CD4-positive, alpha-beta T cell treated with Interferon alpha-2 for 1 hour (primary cell): ENCODE measurements at places on chromosomes 2 and 18.

- no peak for DNase-seq
These were observed 21.0 kb downstream of the SNORC start for GRCh38 chr2:232890896-232891601.

- DNase-seq: no peak
These were observed 58.7 kb downstream of the SLC40A1 start for GRCh38 chr2:189521699-189522434.

DNA sequence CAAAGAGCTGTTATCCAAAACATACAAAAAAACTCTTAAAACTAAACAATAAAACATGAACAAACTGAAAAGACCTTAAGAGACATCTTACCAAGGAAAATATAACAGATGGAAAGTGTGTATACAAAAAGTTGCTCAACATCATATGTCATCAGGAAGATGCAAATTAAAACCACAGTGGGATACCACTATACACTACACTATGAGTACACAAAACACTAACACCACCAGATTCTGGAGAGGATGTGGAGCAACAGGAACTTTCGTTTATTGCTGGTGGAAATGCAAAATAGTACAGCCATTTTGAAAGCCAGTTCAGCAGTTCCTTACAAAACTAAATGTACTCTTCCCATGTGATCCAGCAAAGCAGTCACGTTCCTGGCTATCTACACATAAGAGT, 221.4 kb downstream of the CMPK2 start:
- DNase-seq: no peak

- DNase-seq: no peak
These were observed at the start of the genes ABCG5 and ABCG8 for GRCh38 chr2:43838560-43839267. ABCG5 (minus strand) TSS chr2:43838839; CDS start chr2:43838679, 160 bp downstream. ABCG8 (plus strand) TSS chr2:43838971; CDS start chr2:43839054, 83 bp downstream.

DNA sequence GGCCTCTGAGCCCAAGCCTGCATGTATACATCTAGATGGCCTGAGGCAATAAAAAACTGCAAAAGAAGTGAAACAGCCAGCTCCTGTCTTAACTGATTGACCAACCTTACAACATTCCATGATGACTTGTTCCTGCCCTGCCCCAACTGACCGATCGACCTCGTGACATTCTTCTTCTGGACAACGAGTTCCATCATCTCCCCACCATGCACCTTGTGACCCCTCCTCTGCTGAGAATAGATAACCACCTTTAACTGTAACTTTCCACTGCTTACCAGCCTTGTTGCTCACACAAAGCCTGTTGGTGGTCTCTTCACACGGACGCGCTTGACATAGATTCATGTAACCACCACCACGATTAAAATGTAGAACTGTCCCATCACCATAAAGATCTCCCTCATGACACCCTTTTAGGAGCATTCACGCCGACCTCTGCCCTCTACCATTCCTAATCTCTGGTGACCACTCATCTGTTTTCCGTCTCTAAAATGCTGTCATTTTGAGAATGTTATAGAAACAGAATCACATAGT, 120.1 kb upstream of the REV1 start:
- DNase-seq: no peak

GRCh38 chr2:85938456-85938855, 49.7 kb upstream of the ST3GAL5 start:
- DNase-seq: no peak

- DNase-seq: no peak
These were observed 338.9 kb downstream of the CCDC85A start for GRCh38 chr2:56522605-56523089.

- DNase-seq: no peak
These were observed 11.7 kb downstream of the LYPD6B start for GRCh38 chr2:149050188-149050587.

- no peak for DNase-seq
These were observed 197.5 kb downstream of the SCG2 start for GRCh38 chr2:223404616-223405015.

DNA sequence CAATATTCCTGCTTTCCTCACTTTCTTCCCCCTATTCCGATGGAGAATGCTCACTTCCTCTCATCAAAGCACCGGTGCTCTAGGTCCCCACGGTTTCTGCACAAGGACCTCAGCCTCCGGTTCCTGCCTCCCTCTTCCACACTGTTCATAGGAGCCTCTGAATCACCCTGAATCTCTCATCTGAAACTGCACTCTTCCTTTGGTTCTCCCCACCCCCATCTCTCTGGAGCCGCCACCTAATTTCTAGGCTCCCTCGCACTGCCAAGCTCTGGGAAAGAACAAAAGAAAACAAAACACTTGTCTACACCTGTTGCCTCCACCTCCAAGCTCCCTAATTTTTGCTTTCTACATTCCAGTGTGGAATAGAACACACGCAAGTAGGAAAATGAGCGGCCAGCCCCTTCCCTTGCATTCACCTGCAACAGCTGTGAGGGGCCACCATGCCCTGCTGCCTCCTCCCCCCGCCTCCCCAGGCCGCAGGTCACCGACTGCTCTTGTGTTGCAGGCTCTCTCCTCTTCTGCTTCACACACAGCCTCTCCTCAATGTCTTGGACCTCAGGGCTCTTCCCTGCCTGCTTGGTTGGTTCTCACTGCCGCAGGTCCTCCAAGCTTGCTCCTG, 9.6 kb downstream of the FBXO15 start:
- DNase-seq: no peak

GRCh38 chr2:98460573-98461497, 16.2 kb downstream of the INPP4A start:
- peak; percentile 76 for DNase-seq

GRCh38 chr2:224666951-224667553, 49.1 kb downstream of the CCDC195 start:
- no peak for DNase-seq

DNA sequence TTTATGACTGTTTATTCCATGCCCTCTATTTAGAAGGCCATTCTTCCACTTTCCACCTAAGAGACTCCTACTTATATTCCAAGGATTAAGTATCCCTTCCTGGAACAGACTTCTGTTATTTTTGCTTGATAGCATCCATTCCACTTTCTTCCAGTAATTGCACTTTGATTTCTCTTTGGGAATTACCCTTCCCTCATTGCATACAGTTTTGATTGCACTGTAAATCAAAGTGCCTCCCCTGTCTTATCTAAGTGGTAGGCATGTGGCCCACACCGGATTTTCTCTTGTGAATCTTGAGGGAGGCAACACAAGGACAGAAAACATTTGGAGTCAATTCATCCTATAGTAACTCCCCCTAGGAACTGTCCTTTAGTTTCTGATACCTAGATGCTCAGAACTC, 120.4 kb downstream of the PDE11A start:
- no peak for DNase-seq

DNA sequence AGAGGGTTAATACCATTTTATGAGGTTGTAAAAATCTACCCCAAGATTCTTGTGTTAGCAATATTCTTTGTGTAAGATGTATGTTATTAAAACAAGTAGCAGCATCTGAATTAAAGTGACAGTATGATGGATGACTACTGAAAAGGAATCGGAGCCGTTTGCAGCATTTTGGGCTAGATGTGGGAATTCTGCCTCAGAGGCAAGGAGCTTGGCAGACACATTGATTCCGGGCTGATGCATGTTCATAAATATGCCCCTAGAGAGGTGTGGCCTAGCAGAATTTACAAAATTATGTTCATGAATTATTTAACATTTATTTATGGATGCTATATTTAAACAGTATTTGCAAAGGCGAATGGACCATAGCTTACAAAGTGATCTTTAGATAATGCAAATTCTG, 389.0 kb upstream of the ETAA1 start:
- no peak for DNase-seq

- no peak for DNase-seq
These were observed 84.4 kb downstream of the DYM start for GRCh38 chr18:49376046-49376445.
